ENCODE measurements at places on chromosomes 3 and 15.

- DNase-seq = no peak
These were observed 176.0 kb upstream of the CRBN start for GRCh38 chr3:3355442-3355841.

GRCh38 chr3:53731934-53732624 lies 114.1 kb downstream of the CHDH start:
- DNase-seq = no peak

GRCh38 chr3:132325634-132326033 lies 8.4 kb downstream of the ACP3 start:
- no peak for DNase-seq

DNA sequence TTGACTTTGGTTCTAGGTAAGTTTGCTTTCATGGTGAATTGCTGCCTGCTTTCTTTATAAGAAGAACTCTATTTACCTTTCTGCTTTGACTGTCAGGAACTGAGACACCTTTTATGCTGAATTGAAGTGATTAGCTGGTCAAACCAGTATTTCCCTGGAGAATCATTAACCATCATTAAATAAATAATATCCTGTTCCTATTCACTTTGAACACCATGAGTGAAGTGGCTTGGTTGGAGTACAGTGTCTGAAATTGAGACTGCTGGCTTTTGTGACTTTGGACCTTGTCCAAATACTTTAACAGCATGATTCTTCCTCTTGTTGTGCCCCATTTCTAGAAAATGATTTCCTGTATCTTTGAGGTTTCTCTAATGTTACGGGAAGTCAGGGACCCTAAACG lies 5.6 kb upstream of the TMEM62 start:
- DNase-seq = no peak

- DNase-seq = no peak
These were observed 87.0 kb upstream of the DNAJC19 start for GRCh38 chr3:181076558-181076957.

DNA sequence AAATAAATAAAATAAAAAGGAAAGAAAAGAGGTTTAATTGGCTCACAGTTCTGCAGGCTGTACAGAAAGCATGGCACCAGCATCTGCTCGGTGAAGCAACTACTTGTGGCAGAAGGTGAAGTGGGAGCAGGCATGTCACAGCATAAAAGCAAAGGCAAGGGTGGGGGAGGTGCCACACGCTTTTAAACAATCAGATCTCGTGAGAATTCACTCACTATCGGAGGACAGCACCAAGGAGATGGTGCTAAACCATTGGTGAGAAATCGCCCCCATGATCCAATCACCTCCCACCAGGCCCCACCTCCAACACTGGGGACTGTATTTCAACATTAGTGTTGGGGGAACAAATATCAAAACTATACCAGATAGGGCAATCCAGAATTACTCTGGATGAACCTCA lies 15.3 kb downstream of the SCG3 start:
- DNase-seq = no peak

DNA sequence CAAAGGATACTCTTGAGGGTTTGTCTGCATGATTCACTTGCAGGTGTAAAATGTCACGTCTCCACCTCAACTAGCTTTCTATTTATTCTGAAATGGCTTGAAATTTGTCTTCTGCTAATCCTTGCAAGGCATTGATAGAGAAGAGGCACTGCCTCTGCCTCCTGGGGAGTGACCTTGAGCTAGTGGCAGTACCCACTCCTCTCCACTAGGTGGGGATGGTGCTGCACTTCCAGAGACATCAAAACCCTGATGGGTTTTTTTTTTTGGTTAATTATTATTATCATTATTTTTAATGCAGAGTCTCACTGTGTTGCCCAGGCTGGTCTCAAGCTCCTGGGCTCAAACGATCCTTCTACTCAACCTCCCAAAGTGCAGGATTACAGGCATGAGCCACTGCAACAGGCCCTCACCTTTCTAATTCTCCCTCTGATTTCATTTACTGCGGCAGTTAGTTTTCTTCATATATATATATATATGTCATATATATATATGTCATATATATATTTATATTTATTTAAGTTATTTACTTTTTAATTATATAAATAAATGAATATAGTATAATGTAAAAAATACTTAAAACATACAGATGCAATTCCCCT lies 117.6 kb upstream of the EIF1B start:
- DNase-seq = peak; percentile 32
